Effector CD4-positive, alpha-beta T cell (primary cell): ENCODE measurements at places on chromosomes 2 and 18.

- no peak for DNase-seq
Measured at GRCh38 chr2:224882291-224883171, 159.7 kb downstream of the DOCK10 start.

GRCh38 chr2:238359403-238359802 is 39.1 kb downstream of the TRAF3IP1 start:
- no peak for DNase-seq

- no peak for DNase-seq
Measured at GRCh38 chr2:443741-444140, 155.8 kb upstream of the ALKAL2 start.

DNA sequence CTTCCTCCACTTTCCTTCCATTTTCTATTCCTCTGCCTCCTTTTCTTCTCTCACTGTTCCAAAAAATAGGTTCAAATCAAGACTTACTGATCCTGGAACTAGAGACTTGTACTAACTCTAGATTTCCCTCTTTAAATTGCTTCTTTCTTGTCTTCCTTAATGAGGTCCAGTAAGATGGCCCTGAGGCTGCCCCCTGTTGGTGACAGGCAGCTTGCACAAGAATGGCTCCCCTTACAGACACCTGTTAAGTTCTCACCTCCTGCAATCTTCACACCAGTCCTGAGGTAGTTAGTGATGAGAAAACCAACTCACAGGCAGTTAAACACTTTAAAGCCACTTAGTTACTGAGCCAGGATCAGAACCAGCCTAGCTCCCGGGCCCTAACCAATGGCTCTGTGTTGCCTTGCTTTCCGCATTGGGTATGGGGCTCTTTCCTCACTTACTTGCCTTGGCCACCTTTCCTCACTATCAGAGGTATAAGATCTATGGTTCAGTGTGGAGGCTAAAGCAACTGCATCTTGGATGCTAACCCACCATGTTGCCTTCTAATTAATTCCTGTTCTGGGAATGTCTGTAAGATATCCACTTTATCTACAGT is 130.6 kb downstream of the AKAIN1 start:
- no peak for DNase-seq

DNA sequence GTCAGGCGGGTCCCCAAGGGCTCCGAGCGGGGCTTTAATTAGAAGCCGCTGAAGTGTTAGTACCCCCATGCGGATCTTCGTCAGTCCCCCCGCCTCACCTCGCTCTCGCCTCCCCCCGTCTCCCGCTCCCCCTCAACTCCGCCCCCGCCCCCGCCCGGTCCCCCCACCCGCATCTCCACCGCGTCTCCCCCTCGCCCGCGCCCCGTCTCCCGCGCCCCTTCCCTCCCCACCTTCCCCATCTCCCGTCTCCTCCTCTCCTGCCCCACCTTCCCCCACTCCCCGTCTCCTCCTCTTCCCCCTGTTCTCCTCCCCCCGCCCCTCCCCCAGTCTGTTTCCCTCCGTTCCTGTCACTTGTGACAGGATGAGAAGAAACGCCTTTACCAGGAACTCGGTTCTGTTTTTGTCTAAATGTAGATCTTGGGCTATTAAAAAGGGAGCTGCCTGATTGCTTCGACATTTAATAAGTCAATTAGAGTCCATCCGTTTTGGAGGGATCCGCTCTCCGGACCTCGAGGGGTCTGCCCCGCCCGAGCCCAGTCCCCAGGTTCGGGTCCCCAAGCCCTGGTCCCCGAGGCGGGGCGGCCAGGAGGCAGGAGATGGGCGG is 969 bp upstream of the ALKAL2 start:
- no peak for DNase-seq
